ENCODE measurements at places on chromosomes 7 and 10. TPM values are rescaled to one million over a fixed set of nuclear protein-coding genes. Genes with fewer than 3 reads are reported as not detected.

The CALHM1 gene
- not detected for total RNA-seq

The FBXL13 gene
- total RNA-seq = 3.3 TPM

The MIOS gene
- 56.7 TPM for total RNA-seq

The ABLIM1 gene
- 216 TPM for total RNA-seq

The SIRT1 gene
- 35.5 TPM for total RNA-seq

The CALN1 gene
- 0.33 TPM for total RNA-seq

All from breast epithelium (tissue), 4 donors.